ENCODE measurements at places on chromosomes 4 and X. TPM values are rescaled to one million over a fixed set of nuclear protein-coding genes. Genes with fewer than 3 reads are reported as not detected.

RAB9B gene
- total RNA-seq = 1.5 TPM

ALAS2 gene
- not detected for total RNA-seq

SASH3 gene
- not detected for total RNA-seq

VCX2 gene
- not detected for total RNA-seq

NMU gene
- total RNA-seq = 1.7 TPM

USP17L18 gene
- not detected for total RNA-seq

DNA sequence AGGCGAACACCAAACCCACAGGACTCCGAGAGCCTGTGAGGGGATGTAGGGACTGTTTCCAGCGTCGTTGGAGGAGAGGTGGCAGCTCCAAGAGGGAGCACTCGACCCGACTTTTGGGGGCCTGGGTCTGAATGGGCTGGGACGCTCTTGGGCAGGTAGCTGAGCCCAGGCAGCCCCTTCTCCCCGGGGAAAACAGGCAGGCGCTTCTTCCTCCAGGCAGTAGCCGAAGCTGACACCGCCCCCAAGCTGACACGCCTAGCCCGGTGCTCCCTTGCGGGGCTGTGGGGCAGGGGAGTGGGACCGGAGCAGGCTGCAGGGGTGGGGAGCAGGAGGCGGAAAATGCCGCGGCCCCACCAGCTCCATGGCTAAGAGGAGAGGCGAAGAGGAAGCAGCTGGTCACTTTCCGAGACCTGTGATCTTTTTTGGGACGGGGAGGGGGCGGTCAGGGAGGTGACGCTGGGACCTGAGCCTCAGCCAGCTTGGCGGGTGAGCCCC, 4.2 kb downstream of the NKX1-1 start:
- DNase-seq = no peak

DNA sequence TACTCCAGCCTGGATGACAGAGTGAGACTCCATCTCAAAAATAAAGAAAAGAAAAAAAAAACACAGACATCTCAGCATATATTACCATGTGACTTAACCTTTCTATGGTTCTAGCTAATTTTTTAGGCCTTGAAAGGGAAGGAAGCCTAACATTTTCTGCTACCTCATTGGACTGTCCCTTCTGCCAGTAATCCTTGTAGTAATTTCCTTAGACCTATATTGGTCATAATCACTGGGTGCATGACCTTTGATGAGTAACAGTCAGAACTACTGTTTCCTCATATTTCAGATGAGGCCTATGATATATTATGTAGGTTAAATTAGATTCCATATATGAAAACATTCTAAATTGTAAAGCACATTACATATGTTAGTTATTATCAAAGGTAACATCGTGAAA, 9.6 kb downstream of the XIAP start:
- DNase-seq = no peak

DNA sequence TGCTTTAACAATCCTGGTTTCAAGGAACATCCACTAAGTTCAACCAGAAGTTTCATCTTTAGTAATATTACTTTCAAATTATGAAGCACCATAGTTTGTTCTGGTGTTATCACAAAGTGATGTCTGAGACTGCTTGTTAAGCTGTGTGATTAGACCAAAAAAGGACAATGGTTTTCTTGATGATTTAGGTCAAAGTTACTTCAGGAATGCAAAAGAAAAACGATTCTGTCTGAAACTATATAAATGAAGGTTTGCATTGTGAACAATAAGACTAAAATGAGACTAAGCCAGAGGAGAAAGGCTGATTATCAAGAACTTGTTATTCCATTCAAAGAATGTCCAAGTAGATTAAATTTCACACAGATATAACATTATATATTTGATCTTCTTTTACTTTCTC, 122.4 kb upstream of the ETNPPL start:
- DNase-seq = no peak

DNA sequence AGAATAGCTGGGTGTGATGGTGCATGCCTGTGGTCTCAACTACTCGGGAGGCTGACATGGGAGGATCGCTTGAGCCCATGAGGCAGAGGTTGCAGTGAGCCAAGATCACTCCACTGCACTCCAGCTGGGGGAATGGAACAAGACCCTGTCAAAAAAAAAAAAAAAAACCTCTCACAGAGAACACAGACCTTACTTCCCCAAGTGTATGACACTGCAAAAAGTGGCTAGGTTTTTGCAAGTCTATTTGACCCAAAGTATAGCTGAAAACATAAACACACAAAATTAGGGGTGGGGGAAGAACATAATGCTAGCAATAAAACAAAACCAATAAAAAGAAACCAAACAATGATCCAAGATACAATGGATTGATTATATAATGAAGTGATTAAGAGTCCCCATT, 6.7 kb downstream of the LAMP2 start:
- DNase-seq = no peak

GRCh38 chrX:141935645-141936044, 32.0 kb downstream of the MAGEC1 start:
- no peak for DNase-seq

GRCh38 chr4:83285055-83285407, 433 bp upstream of the COQ2 start:
- peak; percentile 37 for DNase-seq

DNA sequence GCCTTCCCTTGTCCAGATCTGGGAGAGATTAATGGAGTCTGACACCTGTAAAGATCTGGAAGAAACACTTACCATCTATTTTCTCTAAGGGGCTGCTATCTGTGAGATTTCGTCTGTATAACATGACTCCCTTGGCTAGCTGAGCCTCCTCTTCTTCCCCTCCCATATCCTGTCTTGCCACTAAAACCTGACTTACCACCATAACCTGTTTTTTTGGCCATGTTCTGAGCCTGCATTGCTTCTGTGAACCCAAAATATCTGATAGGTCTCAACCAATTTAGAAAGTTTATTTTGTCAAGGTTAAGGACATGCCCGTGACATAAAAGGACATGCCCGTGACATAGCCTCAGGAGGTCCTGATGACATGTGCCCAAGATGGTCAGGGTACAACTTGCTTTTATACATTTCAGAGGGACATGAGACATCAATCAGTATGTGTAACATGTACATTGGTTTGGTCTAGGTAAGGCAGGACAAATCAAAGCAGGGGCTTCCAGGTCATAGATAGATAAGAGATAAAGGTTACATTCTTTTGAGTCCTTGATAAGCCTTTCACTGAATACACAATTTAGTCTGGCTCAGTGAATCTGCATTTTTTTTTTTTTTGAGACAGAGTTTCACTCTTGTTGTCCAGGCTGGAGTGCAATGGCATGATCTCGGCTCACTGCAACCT, 11.4 kb downstream of the MGST2 start:
- no peak for DNase-seq

- no peak for DNase-seq
Measured at GRCh38 chr4:150217192-150217591, 138.9 kb downstream of the DCLK2 start.

DNA sequence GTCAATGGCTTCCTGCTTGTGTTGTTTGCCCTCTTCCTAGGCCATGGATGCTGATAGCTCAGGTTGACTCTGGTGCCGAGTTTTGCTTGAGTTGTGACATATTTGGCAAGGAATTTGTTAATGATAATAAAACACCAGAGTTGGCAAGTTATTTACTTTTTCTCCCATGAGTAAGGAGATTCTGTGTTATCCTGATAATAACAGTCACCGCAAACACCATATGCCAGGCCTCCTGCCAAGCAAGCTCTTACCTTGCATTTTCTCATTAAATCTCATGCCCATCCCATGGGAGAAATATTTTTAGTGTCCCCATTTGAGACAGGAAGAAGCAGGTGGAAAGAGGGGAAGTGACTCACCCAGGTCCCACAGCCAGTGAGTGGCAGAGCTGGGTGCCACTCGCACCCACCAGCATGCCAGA, 67.4 kb upstream of the CLCN4 start:
- DNase-seq = no peak

GRCh38 chrX:67545036-67545821, 1.4 kb downstream of the AR start:
- DNase-seq = no peak

GRCh38 chr4:8198906-8199593, at the start of gene SH3TC1:
TSS of gene SH3TC1 (plus strand) at chr4:8199290. CDS start at chr4:8205195, 5,905 bp downstream.
- DNase-seq = no peak

- DNase-seq = no peak
Measured at GRCh38 chr4:24042094-24042493, 152.2 kb upstream of the PPARGC1A start.

DNA sequence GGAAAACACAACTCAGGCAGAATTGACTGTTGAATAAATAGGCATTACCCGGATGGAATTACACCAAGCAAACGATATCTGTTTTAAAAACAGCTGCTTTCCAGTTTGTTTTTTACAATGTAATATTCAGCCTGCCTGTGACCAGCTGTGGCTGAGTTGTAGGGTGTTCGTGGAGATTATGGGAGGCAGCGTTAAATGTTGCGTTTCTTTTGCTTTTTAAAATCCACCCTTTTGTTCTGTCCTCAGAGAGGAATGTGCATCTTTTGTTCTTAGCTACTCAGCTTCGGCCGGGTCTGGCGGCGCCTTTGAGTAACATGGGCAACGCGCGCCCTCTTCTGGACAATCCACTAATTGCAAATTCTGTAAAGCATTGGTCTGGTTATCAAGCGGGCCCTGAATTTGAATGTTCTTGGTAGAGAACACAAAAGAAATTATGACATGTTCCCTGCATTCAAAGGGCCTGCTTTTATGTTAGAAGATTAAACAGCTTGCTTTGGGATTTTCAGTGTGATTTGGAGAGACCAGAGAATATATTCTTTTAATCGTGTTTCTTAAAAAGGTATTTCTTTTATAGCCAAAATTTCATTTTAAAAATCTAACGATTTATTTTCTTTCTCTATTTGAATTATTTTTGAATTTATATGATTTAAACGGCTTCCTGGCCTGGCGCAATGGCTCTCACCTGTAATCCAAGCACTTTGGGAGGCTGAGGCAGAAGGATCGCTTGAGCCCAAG, 76.3 kb upstream of the TRIM2 start:
- DNase-seq = peak; percentile 71

GRCh38 chr4:7392438-7393421, 42.0 kb downstream of the PSAPL1 start:
- no peak for DNase-seq

- DNase-seq = no peak
Measured at GRCh38 chrX:55714161-55714560, 3.4 kb upstream of the RRAGB start.

DNA sequence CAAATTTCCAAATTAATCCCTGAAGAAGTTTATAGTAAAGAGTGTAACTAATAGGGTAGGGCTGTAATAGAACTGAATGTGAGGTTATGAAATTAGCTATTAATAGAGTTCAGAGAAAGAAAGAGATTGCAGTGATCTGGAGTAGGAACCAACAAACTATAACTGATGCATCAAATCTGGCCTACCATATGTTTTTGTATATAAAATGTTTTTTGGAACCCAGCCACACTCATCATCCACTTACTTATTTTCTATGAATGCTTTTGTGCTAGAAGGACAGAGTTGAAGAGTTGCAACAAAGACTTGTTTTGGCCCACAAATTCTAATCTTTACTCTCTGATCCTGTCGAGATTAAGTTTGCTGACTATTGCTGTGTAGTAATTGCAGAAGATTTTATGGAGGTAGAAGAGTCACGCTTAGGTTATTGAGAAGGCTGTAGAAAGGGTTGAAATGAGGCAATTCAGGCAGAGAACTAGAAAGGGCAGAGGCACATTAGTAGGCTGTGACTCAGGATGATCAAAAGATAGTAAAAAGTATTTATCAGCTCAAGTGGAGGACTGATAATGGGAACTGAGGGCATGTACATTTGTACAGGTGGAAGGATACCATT, 298.7 kb upstream of the EMCN start:
- DNase-seq = no peak

- no peak for DNase-seq
Measured at GRCh38 chrX:153953342-153953830, 8.9 kb upstream of the RENBP start.

- DNase-seq = no peak
Measured at GRCh38 chr4:104747635-104748034, 252.9 kb upstream of the CXXC4 start.

DNA sequence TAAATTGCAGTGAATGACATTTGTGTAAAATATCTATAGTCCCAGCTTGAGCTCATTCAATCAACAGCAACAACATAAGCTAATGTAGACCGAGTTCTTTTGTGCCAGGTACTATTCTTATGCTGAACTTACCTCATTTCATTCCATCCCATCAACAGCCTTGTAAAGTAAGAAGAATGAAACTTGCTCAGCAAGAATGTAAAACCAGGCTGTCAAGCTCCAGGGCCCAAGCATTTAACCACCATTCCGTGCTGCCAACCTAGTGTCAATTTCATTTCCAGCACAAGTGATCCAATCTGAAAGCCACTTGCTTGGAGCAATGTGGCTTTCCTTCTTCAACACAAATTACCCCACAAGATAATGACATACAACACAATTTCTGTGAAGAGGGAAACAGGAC, 36.6 kb downstream of the RASSF6 start:
- DNase-seq = no peak

DNA sequence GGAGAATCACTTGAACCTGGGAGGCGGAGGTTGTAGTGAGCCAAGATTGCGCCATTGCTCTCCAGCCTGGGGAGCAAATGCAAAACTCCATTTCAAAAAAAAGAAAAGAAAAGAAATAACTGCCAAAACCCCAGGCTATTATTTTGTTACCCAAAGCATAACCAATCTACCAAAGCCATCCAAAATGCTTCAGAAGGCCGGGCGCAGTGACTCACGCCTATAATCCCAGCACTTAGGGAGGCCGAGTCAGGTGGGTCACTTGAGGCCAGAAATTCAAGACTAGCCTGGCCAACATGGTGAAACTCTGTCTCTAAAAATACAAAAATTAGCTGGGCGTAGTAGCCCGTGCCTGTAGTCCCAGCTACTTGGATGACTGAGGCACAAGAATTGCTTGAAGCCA, 49.8 kb downstream of the SMIM31 start:
- no peak for DNase-seq

DNA sequence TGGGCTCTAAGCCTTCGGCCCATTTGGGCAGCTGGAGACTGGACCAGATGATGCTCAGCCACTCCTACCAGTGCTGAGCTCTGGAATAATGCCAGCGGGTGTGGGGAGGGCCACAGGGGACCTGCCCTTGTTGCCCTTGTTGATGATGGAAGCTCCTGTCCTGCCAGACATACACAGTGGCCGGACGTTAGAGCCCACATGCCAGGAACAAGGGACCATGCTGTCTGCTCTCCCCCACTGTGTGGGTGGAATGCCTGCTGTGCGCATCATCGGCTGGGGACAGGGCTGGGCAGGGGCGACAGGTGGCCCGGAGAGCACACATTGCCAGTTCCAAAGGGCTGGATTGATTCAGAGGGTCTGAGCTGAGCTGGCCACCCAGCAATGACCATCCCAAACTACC, 2.0 kb downstream of the ABLIM2 start:
- no peak for DNase-seq
